ENCODE measurements at places on chromosomes 6 and 20.
A peak's percentile ranks its signal among the peaks of the same experiment; 100 is the strongest.

GRCh38 chr6:158686791-158687381, 37.0 kb downstream of the SYTL3 start:
- DNase-seq, result peak; percentile 83

DNA sequence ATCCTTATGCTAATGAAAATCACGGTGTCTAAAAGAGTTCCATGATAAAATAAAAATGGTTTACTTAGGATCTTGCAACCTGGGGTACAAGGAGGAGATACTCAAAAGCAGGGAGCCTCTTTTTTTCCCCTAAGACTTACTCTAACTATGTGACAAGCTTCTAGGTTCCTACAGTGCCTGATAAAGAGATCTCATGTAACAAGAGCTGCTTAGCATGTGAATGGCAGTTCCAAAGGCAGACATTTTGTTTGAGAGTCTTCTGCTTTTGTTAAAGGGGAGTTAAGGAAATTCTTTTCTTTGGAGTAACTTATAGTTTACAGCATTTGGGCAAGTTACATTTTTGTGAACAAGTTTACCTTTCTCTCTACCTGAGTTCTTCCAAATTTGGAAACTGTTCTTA, 945.8 kb upstream of the ADGRB3 start:
- DNase-seq, result no peak

DNA sequence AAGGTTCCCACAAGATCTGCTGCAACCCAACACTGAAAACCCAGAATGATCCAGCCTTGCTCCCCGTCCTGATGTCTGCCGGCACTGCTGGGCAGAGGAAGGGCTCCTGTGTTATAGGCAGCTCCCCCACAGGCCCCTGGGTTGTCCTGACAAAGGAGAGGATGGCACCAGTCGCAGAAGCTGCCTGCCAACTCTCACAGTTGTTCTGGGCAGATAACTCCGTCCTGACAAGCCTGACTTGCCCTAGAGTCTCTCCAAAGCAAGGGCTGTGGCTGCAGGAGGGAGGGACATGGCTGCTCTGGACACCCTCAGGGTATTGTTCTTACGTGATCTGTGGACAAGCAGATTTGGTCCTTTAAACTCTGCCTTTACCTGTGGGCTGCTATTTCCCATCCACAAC, 243.8 kb downstream of the CDH26 start:
- DNase-seq, result no peak

- DNase-seq, result no peak
Observed at GRCh38 chr6:37558168-37558567, 58.5 kb upstream of the CCDC167 start.

DNA sequence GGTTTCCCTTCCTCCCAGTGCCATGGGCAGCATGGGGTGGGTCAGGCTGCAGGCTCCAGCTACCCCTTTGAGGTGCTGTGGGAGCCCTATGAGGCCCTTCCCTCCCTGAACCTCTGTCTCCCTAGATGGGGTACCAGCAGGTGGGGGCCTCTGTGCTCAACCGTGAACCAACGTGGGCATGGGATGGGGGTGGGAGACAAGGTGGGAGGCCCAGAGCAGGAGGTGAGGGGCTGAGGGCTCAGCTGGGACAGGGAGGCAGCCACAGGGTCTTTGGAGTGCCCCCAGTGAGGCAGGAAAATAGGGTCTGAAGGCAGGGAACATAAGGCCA, 33.3 kb downstream of the SUN5 start:
- DNase-seq, result no peak

- DNase-seq, result peak; percentile 8
Observed at GRCh38 chr20:53030061-53030460, 57.9 kb downstream of the TSHZ2 start.

DNA sequence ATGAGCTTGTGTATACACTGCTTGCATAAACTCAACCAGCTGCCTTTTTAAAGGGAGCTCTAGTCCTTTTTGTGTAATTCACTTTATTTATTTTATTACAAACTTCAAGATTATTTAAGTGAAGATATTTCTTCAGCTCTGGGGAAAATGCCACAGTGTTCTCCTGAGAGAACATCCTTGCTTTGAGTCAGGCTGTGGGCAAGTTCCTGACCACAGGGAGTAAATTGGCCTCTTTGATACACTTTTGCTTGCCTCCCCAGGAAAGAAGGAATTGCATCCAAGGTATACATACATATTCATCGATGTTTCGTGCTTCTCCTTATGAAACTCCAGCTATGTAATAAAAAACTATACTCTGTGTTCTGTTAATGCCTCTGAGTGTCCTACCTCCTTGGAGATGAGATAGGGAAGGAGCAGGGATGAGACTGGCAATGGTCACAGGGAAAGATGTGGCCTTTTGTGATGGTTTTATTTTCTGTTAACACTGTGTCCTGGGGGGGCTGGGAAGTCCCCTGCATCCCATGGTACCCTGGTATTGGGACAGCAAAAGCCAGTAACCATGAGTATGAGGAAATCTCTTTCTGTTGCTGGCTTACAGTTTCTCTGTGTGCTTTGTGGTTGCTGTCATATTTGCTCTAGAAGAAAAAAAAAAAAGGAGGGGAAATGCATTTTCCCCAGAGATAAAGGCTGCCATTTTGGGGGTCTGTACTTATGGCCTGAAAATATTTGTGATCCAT, 15.3 kb downstream of the TNFAIP3 start:
- DNase-seq, result peak; percentile 67

DNA sequence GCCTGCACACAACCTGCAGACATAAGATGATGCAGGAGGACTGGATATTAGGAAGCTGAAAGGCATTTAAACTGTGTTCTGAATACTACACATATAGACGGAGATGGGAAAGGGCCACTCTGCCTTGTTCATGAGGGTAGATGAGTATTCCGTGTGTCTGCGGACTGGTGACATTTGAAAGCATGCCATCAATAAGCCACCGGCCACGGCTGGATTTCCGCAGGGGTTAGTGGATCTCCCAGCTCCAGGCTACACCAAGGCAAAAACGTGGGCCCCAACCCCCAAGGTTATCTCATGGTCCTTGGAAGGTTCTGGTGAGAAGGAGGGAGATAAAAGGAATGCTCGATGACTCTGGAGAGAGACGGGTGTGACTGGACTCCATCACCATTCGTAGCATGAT, 78.6 kb upstream of the THBS2 start:
- no peak for DNase-seq

DNA sequence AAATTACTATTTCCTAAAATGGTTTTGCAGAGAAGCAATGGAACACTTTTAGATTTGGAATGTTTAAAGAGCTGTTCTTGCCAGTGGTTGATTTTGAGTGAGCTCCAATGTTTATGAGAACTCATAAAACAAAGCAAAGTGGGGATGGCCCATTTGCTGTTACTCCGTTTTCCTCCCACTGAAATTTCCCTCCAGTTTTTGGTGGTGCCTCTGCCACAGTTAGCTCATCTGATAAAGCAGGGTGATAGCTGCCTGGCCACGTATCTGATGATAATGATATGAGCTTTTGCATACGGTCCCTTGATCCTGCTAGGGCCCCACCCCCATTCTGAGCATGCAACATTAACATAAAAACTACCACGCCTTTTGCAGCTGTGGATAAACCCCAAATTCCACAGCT, 10.4 kb downstream of the CD83 start:
- DNase-seq, result no peak

- no peak for DNase-seq
Observed at GRCh38 chr20:6515261-6515660, 252.2 kb upstream of the BMP2 start.

DNA sequence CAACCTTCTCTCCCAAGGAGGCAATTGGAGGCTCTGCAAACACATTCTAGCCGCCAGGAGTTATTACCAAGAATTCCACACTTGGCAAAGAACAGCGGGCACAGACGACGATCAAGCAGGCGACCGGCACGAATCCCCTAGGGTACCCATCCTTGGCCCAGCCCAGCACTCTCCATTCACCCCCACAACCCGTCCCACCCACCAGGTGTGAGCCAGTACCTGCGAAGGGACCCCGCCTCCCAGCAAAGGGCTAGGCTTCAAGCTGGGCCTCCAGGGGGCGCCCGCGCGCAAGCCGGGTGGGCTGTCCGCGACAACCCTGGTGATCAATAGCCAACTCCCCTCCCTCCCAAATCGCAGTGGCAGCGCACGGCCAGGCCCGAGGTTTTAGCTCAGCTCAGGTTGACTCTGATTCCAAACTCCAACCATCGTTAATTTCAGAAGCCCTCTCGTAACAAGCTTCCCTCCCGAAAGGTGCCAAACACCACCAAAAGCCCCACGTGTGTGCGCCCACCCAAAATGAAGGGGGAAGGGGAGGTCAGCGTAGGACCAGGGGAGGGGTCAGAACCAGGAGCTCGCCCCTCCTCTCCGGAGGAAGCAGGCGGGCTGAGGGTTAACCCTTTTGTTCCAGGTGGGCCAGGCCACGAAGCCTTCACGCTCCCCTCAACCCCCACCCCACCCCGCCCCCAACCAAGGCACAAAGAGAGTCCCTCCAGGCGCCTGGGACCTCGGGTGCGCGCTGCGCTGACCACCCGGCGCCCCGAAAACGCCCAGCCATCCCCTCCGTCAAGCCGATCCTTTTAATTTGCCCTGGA, 2.1 kb downstream of the SALL4 start:
- DNase-seq, result peak; percentile 58

- DNase-seq, result no peak
Observed at GRCh38 chr6:77356821-77357220, 106.5 kb downstream of the HTR1B start.

DNA sequence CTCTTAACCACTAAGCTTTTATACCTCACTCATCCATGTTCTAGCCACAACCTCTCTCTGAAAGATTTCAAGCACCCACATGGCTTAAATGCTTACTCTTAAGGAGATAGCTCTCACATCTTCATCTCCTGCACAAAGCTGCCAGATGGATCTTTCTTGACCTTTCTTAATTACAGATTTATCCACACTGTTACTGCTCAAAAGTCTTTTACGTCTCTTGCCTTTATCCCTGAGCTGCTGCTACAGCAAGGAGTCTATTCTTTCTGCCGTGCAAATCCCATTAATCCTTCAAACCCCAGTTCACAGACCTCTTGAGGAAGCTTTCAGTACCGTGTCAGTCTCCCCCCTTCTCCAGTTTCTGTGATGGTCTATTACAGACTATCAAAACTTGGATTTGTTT, 54.6 kb downstream of the B4GALT5 start:
- no peak for DNase-seq

DNA sequence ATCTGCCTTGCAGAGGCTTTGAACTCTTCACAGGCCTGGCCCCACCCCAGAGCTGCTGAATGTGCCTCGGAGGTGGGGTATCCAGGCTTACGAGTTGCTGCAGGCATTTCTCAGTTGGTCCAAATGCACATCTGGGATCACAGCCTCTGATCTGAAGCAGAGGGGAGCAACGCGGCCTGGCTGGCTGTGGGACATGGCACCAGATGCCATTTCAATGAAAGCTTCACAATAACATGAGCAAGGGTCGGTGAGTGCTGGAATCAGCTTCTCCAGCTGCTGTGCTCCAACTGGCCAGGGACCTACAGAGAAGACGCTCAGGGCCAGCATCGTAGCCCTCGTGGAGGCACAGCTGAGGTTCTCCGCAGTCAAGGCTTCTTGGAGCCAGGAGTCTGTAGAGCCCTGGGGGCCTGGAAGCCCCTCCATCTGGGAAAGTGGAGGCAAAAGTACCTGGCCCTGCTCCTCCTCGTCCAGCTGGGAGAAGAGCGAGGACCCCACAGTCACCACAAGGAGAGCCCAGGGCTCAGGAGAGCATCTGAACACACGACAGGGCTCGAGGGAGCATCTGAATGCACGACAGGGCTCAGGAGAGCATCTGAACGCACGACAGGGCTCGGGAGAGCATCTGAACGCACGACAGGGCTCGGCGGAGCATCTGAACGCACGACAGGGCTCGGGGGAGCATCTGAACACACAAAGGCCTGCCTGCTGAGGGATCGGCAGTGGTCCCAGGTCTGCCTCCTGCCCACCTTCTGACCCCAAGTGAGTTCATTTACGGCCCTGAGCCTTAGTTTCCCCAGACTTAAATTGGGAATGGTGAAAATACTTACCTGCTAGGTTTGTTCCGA, 165.2 kb downstream of the DLL1 start:
- DNase-seq, result no peak

DNA sequence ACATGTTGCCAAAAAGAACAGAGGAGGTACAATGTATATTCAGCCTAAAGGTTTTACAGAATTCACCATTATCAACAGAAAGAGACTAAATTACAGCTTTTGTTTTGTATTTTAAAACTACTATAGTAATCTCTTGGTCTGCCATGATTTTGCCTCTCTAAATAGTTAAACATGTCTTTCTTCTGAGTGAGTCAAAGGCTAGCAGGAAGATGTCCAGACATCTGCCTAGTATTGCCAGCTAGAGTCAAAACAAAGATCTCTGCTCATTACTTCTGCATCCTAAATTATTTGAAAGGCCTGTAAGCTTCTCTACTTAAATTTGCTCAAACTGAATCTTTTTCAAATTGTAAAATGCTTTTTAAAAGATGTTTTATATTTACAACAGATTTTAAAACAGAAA, 8.8 kb downstream of the ASF1A start:
- DNase-seq, result no peak

GRCh38 chr6:135173242-135173988, 7.7 kb upstream of the MYB start:
- DNase-seq, result no peak

- no peak for DNase-seq
Observed at GRCh38 chr6:23591761-23592160, 534.3 kb upstream of the NRSN1 start.

DNA sequence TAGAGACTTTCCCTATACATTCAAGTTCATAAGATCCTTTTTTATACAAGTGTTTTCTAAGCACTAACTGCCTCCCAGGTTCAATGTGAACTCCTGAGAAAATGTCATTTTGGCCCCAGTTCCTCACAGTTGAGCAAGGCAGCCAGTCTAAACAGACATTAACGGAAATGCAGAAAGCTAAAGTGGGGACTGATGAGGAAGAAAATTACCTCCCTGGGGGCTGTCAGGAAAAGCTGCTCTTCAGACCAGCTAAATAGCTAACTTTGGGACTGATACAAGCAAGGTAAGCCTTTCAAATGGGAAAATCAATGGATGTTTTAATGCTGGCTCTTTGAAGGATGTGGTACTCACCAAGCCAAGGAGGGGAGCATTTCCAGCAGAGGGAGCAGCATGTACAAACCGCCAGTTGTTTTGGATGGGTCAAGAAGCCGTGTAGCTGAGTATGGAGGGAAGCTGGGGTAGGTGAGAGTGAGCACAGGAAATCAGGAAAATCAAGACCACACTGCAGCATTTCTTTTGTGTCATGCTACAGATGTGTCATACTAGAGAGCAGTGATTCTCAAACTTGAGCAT, 180.8 kb upstream of the CHD6 start:
- no peak for DNase-seq

DNA sequence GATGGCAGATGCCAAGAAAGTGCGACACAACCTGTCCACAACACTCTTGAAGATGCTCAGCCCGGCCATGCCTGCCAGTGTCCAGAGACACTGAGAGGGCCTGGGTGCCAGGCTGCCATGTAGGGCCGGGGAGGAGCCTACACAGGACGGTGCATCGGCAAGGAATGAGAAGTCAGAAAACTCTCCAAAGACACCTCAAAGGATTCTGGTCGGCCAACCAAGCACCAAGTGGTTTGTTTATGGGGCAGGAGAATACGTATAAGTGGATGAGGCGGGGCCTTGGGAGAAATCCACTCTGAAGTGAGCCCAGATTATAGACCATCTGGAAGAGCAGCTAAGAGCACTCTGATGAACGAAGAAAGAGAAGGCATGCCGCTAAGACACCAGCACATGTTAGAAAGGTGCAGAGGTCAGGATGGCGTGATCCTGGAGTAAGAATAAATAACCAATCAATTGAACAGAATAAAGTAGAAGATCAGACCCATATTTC, 120.7 kb upstream of the FOXQ1 start:
- DNase-seq, result no peak

GRCh38 chr20:63392465-63393365, 31.6 kb upstream of the CHRNA4 start:
- no peak for DNase-seq

GRCh38 chr6:7554533-7555275, 13.2 kb downstream of the DSP start:
- DNase-seq, result no peak

- no peak for DNase-seq
Observed at GRCh38 chr6:24100024-24100769, 25.8 kb upstream of the NRSN1 start.
